ENCODE measurements at places on chromosomes 6 and 20.

- H3K36me3 ChIP-seq, result peaks cover 7% of the 10 kb centered on the region
- peak overlapping the region; percentile 33 for H3K4me3 ChIP-seq
- no peak overlapping the region for H3K27ac ChIP-seq
- peaks cover 20% of the 10 kb centered on the region for H3K4me1 ChIP-seq
- no peaks in the 10 kb centered on the region for H3K27me3 ChIP-seq
- no peak for DNase-seq
Observed at GRCh38 chr6:89144354-89144906, 1.4 kb upstream of the PM20D2 start.

DNA sequence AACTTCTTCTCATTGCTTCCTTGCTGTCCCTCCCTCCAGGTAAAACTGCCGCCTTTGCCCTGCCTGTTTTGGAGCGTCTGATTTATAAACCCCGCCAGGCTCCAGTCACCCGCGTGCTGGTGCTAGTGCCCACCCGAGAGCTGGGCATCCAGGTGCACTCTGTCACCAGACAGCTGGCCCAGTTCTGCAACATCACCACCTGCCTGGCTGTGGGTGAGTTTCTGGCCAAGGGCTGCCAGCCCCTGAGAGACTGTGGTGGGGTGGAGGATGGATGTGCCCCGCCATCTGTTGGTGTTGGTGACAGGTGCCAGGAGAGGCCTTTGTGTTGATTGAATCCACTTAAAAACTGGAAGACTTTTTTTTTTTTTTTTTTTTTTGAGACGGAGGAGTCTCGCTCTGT is 9.5 kb downstream of the DDX27 start:
- no peak overlapping the region for H3K4me3 ChIP-seq
- H3K36me3 ChIP-seq, result peaks cover 10% of the 10 kb centered on the region
- peak overlapping the region; percentile 49 for H3K27ac ChIP-seq
- H3K27me3 ChIP-seq, result no peaks in the 10 kb centered on the region

- peaks cover 8% of the 10 kb centered on the region for H3K36me3 ChIP-seq
- no peaks in the 10 kb centered on the region for H3K27me3 ChIP-seq
- DNase-seq, result no peak
- peak overlapping the region; percentile 6 for H3K27ac ChIP-seq
Observed at GRCh38 chr6:90008189-90008907, 114.1 kb downstream of the GJA10 start.

GRCh38 chr6:139236105-139236504 is 55.7 kb downstream of the TXLNB start:
- H3K27me3 ChIP-seq, result no peaks in the 10 kb centered on the region
- H3K4me1 ChIP-seq, result peaks cover 10% of the 10 kb centered on the region
- no peak for DNase-seq

DNA sequence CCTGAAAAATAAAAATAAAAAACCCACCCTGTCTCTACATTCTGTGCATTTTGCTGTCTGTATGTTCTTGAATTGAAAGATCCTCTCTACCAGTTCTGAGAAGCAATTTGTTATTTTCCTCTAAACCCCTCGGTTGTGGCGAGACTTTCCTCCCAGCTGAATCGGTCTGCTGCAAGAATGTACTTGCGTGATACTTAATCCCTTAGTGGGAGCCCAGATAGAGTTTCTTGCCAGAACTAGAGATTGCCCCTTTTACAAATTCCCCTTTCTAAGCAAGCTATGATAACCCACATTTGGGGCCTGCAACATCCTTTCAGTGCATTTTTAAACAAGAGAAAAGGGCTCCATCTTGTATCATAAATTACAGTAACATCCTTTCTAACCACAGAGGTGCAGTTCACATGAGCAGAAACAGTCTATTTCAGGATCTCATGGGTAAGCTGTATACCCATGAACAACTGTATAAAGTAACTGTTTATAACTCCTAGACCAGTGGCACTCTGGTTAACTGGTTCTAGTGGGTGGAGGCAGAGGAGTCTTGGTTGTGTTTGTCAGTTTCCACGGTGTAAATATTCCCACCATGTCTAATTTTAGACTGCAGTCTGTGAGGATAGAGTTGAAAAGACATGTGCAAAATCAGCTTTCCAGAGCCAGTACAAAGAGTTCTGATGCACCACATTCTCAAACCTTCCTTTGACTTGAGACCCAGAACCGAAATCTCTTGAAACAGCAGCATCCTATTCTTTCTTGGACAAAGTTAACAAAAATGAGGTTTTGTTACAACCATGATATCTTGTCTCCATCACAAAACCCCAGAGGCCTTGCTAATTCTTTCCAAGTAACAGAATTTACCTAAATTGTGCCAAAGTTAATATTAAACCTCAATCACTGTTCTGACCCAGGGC is 113.1 kb upstream of the ZNF217 start:
- peak overlapping the region; percentile 75 for H3K4me3 ChIP-seq
- DNase-seq, result no peak
- peaks cover 32% of the 10 kb centered on the region for H3K4me1 ChIP-seq
- H3K27me3 ChIP-seq, result no peaks in the 10 kb centered on the region
- H3K27ac ChIP-seq, result peak overlapping the region; percentile 94

GRCh38 chr6:47303342-47303741 is 6.4 kb downstream of the TNFRSF21 start:
- H3K36me3 ChIP-seq, result peaks cover 2% of the 10 kb centered on the region
- no peak overlapping the region for H3K27ac ChIP-seq
- DNase-seq, result no peak
- peaks cover 70% of the 10 kb centered on the region for H3K27me3 ChIP-seq
- peaks cover 2% of the 10 kb centered on the region for H3K4me1 ChIP-seq

DNA sequence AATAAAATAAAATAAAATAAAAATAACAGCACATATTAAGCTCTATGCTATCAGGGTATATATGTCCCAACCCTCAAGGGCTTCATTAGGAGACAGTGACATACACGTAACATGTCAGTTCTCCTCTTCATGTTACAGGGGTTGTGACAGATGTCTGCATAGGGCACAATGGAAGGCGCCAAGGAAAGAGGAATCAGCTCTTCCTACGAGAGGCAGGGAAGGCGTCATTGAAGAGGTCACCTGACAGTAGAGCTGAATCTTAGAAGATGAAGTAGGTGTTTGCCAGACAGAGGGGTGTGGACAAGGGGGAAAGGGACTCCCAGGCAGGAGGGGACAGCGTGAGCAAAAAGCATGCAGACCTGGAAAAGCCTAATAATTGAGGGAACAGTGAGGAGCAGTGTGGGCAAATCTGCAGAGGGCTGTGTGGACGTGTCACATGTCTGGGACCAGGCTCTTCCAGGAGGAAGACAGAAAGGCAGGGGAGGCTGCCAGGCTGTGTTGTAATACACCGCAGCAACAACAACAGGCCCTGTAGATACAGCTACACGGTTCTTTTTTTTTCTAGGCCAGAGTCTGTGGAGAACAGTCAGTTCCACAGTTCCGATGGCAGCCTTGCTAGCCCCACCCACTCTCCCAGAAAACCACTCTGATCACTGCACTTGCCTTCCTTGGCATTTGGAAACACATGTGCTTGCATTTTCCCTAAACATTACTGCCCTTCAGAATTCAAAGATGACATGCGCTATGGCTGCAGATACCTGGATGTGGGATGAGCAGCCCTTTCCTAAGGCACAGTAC is 2.5 kb upstream of the FKBP5 start:
- no peak for DNase-seq
- H3K27me3 ChIP-seq, result no peaks in the 10 kb centered on the region
- H3K4me3 ChIP-seq, result no peak overlapping the region
- H3K36me3 ChIP-seq, result peaks cover 3% of the 10 kb centered on the region
- H3K4me1 ChIP-seq, result peaks cover 12% of the 10 kb centered on the region

GRCh38 chr6:77383026-77383425 is 80.3 kb downstream of the HTR1B start:
- no peaks in the 10 kb centered on the region for H3K27me3 ChIP-seq
- H3K4me3 ChIP-seq, result no peak overlapping the region
- H3K4me1 ChIP-seq, result no peaks in the 10 kb centered on the region
- H3K27ac ChIP-seq, result no peak overlapping the region

DNA sequence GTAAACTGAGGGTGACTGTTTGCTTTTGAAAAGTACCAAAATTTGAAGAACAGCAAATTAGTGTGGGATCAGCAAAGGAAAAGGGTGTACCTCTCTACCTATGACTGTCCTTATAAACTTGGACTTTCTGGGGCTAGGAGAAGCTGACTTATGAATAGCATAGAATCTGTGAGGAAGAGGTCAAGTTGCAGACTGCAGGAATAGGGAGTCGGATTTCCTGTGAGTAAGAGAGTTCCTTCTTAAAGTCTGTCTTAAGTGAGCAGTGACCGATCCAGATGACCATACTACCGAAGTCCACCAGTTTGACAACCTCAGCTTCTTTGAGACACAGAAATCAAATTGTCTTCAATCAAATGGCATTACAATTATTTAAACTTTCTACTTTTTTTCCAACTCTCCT is 708.7 kb downstream of the UTRN start:
- no peaks in the 10 kb centered on the region for H3K4me1 ChIP-seq
- H3K36me3 ChIP-seq, result no peaks in the 10 kb centered on the region
- no peak overlapping the region for H3K4me3 ChIP-seq

- H3K27me3 ChIP-seq, result no peaks in the 10 kb centered on the region
- no peaks in the 10 kb centered on the region for H3K36me3 ChIP-seq
- H3K27ac ChIP-seq, result no peak overlapping the region
- no peak overlapping the region for H3K4me3 ChIP-seq
- H3K4me1 ChIP-seq, result no peaks in the 10 kb centered on the region
Observed at GRCh38 chr6:12189661-12190060, 100.5 kb upstream of the EDN1 start.

DNA sequence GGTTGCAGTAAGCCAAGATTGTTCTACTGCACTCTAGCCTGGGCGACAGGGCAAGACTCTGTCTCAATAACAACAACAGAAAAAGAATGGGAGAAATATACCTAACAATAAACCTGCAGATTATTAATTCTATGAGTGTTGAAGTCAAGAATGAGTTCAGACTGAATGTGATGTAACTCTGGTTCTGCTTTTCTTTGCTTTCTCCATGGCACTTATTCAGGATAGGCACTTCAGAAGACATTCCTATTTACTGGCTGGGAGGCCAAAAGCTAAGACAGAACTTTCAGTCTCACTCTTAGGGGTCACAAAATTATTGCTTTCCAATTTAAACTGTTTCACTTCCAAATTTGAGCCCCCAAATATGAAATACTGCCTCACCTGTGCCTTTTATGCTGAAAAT is 15.7 kb upstream of the PRIM2 start:
- H3K4me1 ChIP-seq, result peaks cover 3% of the 10 kb centered on the region
- H3K27me3 ChIP-seq, result peaks cover 33% of the 10 kb centered on the region
- no peak for DNase-seq
- H3K4me3 ChIP-seq, result no peak overlapping the region
- no peaks in the 10 kb centered on the region for H3K36me3 ChIP-seq
- H3K27ac ChIP-seq, result no peak overlapping the region

DNA sequence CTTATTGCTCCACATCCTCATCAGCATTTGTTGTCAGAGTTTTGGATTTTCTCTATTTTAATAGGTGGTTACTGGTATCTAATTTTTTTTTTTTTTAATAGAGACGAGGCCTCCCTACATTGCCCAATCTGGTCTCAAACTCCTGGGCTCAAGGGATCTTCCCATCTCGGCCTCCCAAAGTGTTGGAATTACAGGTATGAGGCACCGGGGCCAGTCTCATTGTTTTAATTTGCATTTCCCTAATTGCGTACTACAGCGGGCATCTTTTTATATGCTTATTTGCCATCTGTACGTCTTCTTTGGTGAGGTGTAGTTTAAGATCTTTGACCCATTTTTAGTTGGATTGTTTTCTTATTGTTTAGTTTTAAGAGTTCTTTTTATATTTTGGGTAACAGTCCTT is 210.4 kb upstream of the SULF2 start:
- H3K4me1 ChIP-seq, result no peaks in the 10 kb centered on the region
- no peak overlapping the region for H3K27ac ChIP-seq
- no peak for DNase-seq
- H3K4me3 ChIP-seq, result no peak overlapping the region
- no peaks in the 10 kb centered on the region for H3K36me3 ChIP-seq

- peaks cover 82% of the 10 kb centered on the region for H3K27me3 ChIP-seq
- peaks cover 6% of the 10 kb centered on the region for H3K4me1 ChIP-seq
- H3K27ac ChIP-seq, result no peak overlapping the region
- peaks cover 8% of the 10 kb centered on the region for H3K36me3 ChIP-seq
Observed at GRCh38 chr6:41000248-41000647, 38.8 kb downstream of the UNC5CL start.

GRCh38 chr6:140713495-140713894 is 1339.0 kb upstream of the CITED2 start:
- DNase-seq, result no peak
- peaks cover 3% of the 10 kb centered on the region for H3K36me3 ChIP-seq
- H3K4me1 ChIP-seq, result no peaks in the 10 kb centered on the region
- peaks cover 4% of the 10 kb centered on the region for H3K27me3 ChIP-seq
- no peak overlapping the region for H3K27ac ChIP-seq
- H3K4me3 ChIP-seq, result no peak overlapping the region

GRCh38 chr6:28282926-28283325 is 1.6 kb downstream of the PGBD1 start:
- H3K27me3 ChIP-seq, result peaks cover 30% of the 10 kb centered on the region
- DNase-seq, result no peak
- H3K27ac ChIP-seq, result no peak overlapping the region
- no peak overlapping the region for H3K4me3 ChIP-seq
- H3K4me1 ChIP-seq, result peaks cover 1% of the 10 kb centered on the region

- DNase-seq, result no peak
- no peaks in the 10 kb centered on the region for H3K27me3 ChIP-seq
- H3K4me3 ChIP-seq, result no peak overlapping the region
- no peaks in the 10 kb centered on the region for H3K4me1 ChIP-seq
Observed at GRCh38 chr6:73942592-73943186, 246.7 kb downstream of the CD109 start.

GRCh38 chr6:66128243-66128642 is 421.2 kb upstream of the EYS start:
- no peak overlapping the region for H3K4me3 ChIP-seq
- H3K27me3 ChIP-seq, result no peaks in the 10 kb centered on the region
- DNase-seq, result no peak
- no peaks in the 10 kb centered on the region for H3K4me1 ChIP-seq
- no peak overlapping the region for H3K27ac ChIP-seq

GRCh38 chr20:45051204-45052060 is 49.5 kb downstream of the KCNS1 start:
- peak overlapping the region; percentile 91 for H3K27ac ChIP-seq
- H3K36me3 ChIP-seq, result peaks cover 4% of the 10 kb centered on the region
- no peaks in the 10 kb centered on the region for H3K27me3 ChIP-seq
- H3K4me3 ChIP-seq, result peak overlapping the region; percentile 72
- H3K4me1 ChIP-seq, result peaks cover 61% of the 10 kb centered on the region

DNA sequence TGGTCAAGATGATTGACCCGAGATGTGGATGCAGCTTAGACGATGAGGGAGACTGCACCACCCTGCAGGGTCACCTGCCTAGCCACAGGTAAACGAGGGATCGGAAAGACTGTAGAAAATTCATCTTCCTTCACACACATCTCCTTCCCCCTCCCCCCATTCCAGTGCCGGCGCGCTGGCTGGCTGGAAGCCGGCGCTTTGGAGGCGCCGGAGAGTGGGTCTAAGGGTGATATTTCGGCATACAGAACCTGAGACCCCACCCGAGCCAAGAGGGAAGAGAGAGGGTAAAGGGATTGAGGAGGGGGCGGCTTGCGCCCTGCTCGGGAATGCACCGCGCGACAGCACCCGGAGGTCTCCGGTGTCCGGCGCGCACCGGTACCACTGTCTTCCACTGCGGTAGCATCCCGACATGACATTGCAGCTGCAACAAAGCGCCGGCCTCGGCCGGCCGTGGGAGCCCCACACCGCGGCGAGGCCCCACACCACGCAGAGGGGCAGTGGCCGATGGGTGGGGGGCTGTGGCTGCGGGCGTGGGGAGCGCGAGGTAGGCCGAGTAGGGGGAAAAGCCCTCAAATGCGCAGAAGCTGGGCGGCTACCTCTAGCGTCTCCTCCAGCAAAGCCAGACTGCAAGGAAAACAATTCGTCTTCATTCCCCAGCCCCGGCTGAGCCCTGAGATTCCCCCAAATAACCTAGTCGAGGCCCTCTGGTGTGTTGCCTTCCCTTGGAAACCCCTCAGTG is 984 bp downstream of the TNFRSF21 start:
- peak overlapping the region; percentile 63 for H3K4me3 ChIP-seq
- peaks cover 2% of the 10 kb centered on the region for H3K36me3 ChIP-seq
- H3K27ac ChIP-seq, result no peak overlapping the region
- no peak for DNase-seq
- peaks cover 63% of the 10 kb centered on the region for H3K27me3 ChIP-seq
